ENCODE measurements at places on chromosomes 4 and X.

- no peak for DNase-seq
Observed at GRCh38 chr4:83644677-83645659, 109.1 kb downstream of the GPAT3 start.

- DNase-seq, result no peak
Observed at GRCh38 chrX:124254611-124255010, 77.8 kb upstream of the TEX13D start.

DNA sequence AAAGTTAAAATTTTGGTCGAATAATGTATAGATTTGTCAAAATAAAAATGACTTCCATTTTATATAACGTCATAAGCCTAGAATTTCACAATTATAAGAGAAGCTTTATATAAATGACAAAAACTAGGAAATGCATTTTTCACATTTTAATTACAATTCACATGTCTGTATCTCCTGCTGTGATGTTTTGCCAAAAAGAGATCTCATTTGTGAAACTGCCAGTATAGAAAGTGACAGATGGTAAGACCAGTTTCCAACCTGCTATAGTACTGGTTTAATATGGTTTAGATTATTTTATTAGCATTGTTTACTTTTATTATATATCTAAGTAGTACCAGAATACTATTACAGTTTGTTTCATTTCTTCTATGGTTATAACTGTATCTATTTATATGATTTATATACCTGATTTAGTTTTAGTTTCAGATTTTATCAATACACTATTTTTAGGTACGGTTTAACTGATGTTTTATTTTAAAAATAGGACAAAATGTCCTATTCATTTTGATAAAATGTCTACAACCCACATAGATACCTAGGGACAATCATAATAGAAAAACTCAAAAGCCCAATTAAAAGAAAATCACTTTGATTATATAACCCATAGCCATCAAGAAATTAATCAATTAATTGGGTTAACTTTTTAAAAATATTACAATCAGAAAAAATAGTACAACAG lies 5.4 kb upstream of the CCSER1 start:
- DNase-seq, result no peak

DNA sequence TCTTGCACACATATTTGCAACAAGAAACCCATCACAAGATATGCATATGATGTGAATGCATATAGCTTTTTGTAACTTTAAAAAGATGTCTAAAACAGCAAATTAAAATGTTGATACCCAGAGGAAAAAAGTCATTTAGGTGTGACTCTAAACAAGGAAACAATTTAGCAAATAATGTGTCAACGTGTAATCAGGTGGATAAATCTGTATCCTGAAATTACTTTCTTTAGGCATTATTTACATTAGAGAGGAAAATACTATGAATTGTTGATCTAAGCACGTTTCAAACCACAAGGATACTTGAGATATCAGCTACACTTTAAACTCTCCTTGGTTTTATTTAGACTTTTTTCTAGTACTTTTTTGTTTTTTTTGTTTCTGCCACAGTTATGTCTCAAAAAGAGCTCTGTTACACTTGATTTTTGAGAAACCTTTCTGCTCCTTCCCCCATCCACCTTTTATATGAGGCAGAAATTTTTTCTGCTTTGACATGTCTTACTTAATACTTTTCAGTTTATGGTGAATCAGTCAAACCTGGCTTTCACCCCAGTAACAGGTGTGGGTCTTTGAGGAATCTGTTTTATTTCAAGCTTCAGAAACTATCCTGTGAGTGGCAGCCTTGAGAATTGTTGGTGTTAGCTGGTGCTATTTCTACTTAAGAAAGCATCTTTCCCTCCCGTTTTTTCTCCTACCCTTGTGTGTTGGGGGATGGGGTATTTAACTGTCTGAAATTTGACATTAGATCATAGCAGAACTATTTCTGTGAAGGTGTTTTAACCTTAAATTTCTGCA lies 1.9 kb downstream of the NPNT start:
- DNase-seq, result no peak

- no peak for DNase-seq
Observed at GRCh38 chr4:176380352-176381157, 60.8 kb downstream of the SPCS3 start.

- no peak for DNase-seq
Observed at GRCh38 chrX:14359727-14360126, 169.6 kb upstream of the GLRA2 start.

DNA sequence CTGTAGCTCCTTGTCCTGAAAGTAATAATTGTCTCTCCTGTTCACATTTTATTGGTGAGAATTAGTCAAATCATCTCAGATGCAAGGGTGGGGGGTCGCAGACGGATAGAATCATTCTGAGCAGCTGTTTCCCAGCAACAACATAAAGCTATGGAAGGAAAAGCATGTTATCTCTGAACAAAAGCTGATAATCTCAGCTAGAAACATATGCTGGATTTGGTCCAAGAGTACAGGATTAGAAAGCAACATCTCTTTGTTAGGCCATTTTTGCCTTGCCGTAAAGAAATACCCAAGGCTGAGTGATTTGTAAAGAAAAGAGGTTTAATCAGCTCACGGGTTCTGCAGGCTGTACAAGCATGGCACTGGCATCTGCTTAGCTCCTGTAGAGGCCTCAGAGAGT lies 472.8 kb upstream of the BOD1L1 start:
- no peak for DNase-seq

- no peak for DNase-seq
Observed at GRCh38 chrX:20347481-20347880, 80.8 kb upstream of the RPS6KA3 start.

GRCh38 chrX:31139961-31140360 lies 68.1 kb upstream of the FTHL17 start:
- no peak for DNase-seq

Data from mesothelial cell of epicardium (in vitro differentiated cells).